ENCODE measurements at places on chromosomes 11 and 22. TPM values are rescaled to one million over a fixed set of nuclear protein-coding genes. Genes with fewer than 3 reads are reported as not detected.

- DNase-seq, result no peak
Measured at GRCh38 chr11:27440090-27440489, 32.5 kb downstream of the LGR4 start.

The SHISAL1 gene
- 0.46 TPM for total RNA-seq

- DNase-seq, result no peak
Measured at GRCh38 chr11:103047837-103048236, 44.1 kb downstream of the DCUN1D5 start.

DNA sequence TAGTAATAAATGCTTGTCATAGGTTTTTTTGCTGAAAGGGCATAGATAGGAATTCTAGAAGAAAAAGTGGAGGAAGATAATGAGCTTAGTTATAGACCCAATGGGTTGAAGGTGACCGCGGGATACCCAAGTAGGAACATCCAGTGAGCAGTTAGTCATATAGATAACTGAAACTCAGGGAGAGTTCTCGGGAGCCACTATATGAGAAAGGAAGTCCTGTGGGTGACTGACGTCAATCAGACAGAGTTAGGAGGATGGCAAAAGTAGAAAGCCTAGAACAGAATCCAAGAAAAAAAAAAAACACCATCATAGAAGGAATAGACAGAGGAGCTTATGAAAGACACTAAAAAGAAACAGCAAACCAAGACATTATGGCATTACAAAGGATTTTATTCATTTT, 1.6 kb upstream of the CNGA4 start:
- no peak for DNase-seq

The HBB gene
- total RNA-seq, result not detected

- DNase-seq, result no peak
Measured at GRCh38 chr11:72779495-72780128, 14.2 kb downstream of the STARD10 start.
